CD4-positive, alpha-beta T cell treated with Interleukin-17A for 1 hour (primary cell): ENCODE measurements at places on chromosomes 16 and 17.

- no peak for DNase-seq
Observed at GRCh38 chr16:49924078-49924477, 68.2 kb upstream of the ZNF423 start.

DNA sequence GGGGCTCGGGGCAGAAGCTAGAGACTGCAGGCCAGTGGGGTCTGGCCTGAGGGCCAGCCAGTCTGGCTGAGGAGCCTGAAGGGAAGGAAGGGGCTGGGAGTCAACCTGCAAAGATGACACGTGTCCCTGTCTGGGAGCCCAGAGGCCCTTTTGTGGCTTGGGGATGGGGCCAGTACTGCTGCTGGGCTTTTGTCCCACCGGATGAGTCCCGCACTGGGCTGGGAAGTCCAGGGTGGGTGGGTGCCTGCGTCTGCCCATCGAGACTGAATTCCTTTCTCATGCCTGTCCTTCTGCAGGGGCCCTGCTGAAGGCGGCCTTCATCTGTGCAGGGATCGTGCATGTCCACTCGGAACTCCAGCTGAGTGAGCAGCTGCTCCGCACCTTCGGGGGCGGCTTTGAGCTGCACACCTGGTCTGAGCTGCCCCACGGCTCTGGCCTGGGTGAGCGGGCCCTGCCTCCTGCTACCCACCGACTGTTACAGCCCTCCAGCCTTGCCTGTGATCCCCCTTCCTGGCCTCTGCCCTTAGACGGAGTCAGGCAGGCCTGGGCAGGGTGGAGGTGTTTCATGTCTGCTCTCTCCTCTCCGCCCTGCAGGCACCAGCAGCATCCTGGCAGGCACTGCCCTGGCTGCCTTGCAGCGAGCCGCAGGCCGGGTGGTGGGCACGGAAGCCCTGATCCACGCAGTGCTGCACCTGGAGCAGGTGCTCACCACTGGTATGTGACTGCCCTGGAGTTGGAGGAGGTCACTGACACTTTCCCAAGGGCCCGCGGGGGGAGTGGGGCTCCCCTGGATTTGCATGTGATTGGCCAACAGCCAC, 20.9 kb downstream of the FCSK start:
- no peak for DNase-seq

DNA sequence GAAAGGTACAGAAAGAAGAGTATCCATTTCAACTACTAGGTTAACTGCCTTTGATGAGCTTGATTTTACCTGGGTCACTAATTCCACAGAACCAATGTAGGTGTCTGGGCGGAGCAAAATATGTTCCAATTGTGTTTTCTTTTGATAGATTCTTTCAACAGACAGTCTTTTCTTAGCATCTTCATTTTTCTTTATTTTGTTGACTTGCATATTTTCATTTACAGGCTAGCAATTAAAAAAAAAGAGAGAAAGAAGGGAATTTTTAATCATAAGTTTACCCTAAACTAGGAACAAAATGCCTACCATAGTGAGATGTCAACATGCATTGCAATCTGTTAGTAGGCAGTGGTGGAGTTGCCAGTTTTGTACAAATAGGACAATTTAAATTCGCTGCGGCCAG, 1.0 kb downstream of the TOP2A start:
- DNase-seq: no peak

DNA sequence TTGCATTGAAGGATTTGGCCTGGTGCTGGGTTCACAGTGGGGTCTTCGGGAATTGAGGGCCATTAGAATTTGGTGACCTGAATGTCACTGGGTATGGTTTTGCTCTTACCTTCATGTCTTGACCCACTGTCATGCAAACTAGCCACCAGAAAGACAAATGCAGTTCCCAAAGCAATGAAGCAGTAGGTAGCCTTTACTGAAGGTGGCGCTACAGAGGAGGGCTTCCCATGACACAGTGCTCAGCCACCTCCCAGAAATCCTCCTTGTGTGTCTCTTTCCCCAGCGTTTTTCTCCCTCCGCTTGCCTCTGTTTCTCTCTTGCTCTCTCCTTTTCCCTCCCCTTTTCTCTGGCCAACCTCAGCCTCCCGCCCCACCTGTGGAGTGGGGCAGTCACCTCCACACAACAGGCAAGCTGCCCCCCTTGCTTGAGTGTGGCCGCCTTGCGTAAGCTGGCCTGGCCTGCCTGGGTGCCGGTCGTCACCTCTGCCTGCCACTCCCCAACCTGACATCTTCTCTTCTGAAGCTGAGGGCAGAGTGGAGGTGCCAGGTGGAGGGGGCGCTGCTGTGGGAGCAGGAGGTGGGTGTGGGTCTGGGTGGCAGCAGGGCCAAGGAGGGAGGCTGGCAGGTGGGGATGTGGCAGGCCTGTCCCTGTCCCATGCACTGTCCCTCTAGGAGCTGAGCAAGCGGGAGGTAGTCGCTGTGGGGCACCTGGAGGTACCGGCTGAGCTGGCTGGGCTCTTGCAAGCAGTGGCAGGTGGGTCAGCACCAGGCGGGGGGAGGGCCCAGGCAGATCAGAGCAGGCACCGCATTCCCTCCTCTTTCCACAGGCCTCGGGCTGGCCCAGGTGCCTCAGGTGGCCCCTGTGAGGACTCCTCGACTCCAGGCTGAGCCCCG, 34.7 kb downstream of the MYO15A start:
- no peak for DNase-seq

DNA sequence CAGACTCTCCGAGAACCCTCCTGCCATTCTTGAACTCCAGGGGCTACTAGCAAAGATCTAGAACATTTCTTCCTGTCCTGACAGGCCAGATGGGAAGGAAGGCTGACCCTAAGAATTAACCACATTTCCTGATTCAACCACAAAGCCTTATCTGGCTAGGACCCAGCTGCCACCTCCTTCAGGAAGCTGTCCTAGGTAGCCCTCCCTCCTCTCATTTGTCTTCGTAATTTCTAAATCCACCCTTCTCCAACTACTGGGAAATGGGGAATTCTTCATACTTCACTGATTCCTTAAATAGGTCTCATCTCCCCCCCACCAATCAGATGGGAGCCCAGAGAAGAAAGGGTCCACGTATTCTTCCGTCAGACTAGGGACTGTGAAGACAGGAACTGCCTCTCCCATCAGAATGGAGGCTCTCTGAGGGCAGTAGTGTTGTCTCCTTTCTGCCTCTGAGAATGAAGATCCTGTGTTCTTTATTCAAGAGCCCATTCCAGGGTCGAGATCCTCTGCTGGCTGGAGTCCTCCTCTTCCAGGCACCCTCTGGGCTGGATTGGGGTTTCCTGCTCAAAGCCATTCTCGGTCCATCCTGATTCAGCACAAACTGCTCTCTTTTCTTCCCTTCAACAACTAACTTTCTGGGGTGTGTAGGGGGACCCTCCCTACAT, 2.1 kb downstream of the SAMD14 start:
- DNase-seq: no peak

DNA sequence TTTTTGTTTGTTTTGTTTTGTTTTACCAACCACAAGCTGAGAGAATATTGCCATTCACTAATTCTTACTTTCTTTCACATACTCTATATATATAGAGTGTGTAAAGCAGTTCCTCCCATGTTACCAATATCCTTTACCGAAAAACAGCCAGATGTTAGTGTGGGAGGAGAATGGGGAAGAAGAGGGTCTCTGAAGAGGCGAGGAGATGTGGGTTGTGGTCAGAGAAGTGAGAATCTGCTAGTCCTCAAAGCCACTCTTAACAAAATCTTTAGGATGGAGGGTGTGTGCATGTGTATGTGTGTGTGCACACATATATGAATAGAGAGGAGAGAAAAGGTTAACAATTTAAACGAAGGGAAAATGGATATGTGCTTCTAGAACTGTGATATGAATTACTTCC, 80.6 kb downstream of the TUBD1 start:
- no peak for DNase-seq
